ENCODE measurements at places on chromosomes 7 and 10.
A peak's percentile ranks its signal among the peaks of the same experiment; 100 is the strongest.

- no peak for DNase-seq
Observed at GRCh38 chr7:151761231-151761630, 115.7 kb downstream of the PRKAG2 start.

- no peak for DNase-seq
Observed at GRCh38 chr7:25103773-25104172, 21.3 kb downstream of the CYCS start.

DNA sequence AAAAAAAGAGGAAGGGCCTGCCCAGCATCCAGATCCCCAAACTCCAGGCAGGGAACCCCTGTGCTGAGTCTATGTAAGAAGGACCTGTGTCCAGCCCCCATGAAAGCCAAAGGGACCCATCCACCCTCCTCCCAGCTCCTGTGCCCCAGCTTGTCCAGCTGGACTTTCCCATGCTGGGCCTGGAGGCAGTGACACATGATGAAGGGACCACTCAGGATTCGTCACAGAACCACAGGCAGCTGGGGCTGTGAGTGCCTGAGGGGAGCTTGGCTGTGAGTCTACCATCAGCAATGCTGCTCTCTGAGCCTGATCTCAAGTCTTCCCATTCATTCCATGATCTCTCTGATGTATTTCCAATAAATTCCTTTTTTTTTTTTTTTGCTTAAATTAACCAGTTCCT, 36.2 kb upstream of the MNX1 start:
- DNase-seq: no peak

GRCh38 chr7:128360359-128360678, 1.2 kb downstream of the PRRT4 start:
- no peak for DNase-seq

DNA sequence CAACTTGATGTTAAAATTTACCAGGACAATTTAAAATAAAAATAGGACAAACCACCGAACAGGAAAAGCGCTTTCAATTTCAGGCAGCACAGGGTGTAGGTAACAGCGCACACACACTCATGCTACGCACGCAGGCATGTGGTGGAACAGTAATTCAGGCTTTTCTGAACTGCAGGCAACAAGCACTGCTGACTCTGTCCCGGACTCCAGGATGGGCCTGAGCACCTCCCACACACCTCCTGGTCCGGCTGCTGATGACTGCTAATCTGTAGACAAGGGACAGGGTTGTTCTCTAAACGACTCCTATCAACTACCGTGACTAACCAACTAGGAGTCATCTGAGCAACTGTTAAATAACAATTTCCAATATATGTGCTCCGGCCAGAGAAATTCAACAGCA, 192.6 kb upstream of the FRMD4A start:
- no peak for DNase-seq

- no peak for DNase-seq
Observed at GRCh38 chr10:115981081-115981480, 291.9 kb downstream of the GFRA1 start.

GRCh38 chr7:16359216-16359615, 62.1 kb downstream of the CRPPA start:
- no peak for DNase-seq

- DNase-seq: peak; percentile 35
Observed at GRCh38 chr7:154953006-154953684, 49.8 kb downstream of the PAXIP1 start.

- no peak for DNase-seq
Observed at GRCh38 chr7:17121671-17122070, 176.8 kb upstream of the AHR start.

Data from stimulated activated CD8-positive, alpha-beta memory T cell treated with anti-CD3 and anti-CD28 coated beads, Interleukin-7, amount 100 ng/mL, for 4 hours (primary cell).